ENCODE measurements at places on chromosomes 2 and 18.

- no peak for DNase-seq
Observed at GRCh38 chr2:171347591-171348032, 86.2 kb downstream of the METTL8 start.

- DNase-seq: no peak
Observed at GRCh38 chr2:144512470-144512869, 7.4 kb downstream of the ZEB2 start.

DNA sequence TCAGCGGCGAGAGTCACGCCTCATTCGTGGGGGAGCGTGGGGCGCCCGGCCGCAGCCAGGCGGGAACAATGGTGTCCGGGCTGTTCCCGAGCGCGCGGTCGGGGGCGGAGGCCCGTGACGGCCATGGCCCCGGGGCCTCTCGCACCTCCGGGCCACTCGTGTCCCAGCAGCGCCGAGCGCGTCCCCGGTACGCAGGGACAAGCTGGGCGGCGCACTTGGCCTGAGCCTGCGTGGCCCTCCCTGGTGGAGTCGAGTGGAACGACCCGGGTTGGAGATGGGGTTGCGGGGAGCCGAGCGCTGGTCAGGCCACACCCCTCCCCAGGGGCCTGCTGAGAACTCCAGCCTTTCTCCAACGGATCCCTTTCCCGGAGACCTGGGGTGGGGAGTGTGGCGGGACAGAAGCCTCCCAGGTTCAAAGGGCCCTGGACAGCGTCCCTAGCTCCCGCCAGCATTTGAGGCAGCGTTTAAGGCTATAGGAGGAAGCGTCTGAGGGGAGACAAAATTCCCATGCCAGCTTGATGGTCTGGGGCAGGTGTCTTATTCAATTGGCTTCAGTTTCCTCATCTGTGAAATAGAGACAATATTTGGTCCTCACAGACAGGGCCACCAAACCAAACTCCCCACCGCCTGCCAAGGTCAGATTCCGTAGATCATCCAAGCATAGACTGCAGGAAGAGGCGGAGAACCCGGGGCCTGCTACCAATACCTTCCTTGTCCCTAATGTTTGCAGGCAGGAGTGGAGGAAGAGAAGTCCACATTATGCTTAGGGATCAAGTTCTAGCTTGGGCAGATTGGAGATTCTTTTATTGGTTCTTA is 553 bp downstream of the CNDP2 start:
- peak; percentile 88 for DNase-seq

GRCh38 chr2:153476816-153477635 is 1.5 kb downstream of the RPRM start:
- DNase-seq: no peak

- DNase-seq: peak; percentile 74
Observed at GRCh38 chr2:42147641-42148274, 21.4 kb upstream of the EML4 start.

DNA sequence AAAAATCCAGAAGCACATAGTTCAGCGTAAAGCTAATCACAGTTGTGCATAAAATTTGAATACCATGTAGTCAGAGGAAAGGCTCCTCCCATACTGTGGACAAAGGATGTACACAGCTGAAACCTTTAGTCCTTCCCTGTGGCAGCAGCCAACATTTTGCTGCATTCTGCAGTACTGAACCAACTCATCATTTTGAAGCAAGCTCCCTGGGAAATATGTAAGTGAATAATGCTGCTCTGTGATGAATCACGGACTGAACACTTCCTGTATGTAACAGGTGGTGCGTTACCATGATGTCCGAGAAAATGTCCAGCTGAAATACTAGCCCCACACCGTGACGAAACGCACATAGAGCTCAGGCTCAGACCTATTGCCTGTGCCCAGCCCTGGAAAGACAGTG is 421.1 kb upstream of the RAB12 start:
- DNase-seq: no peak

DNA sequence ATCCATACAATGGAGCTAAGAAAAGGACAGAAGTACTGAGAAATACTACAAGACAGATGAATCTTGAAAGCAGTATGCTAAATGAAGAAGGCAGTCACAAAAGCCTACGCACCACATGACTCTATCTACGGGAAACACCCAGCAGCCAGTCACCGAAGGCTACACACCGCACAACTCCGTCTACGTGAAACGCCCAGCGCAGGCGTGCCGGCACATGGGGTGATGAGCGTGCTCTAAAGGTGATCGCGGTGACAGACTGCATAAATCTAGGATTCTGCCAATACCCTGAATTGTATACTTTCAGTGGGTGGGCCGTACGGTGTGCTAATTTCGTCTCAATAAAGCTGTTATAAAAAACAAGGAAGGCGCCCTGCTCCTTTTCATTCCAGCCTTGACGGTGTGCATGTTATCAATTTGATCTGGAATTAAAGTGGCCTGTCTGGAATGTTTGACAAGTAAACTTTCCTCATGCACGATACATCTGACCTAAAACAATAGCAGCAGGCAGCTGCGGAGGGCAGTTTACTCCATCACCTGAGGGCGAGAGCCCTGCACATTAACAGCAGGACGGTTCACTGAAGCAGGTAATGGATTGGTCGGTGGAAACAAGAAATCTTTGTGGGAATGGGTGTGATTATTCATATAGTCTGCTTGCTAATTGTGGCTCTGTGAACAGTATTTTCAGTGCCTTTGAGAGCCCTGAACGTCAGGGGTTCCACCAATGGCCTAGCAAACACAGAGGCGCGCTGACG is 86.2 kb upstream of the SALL3 start:
- no peak for DNase-seq

DNA sequence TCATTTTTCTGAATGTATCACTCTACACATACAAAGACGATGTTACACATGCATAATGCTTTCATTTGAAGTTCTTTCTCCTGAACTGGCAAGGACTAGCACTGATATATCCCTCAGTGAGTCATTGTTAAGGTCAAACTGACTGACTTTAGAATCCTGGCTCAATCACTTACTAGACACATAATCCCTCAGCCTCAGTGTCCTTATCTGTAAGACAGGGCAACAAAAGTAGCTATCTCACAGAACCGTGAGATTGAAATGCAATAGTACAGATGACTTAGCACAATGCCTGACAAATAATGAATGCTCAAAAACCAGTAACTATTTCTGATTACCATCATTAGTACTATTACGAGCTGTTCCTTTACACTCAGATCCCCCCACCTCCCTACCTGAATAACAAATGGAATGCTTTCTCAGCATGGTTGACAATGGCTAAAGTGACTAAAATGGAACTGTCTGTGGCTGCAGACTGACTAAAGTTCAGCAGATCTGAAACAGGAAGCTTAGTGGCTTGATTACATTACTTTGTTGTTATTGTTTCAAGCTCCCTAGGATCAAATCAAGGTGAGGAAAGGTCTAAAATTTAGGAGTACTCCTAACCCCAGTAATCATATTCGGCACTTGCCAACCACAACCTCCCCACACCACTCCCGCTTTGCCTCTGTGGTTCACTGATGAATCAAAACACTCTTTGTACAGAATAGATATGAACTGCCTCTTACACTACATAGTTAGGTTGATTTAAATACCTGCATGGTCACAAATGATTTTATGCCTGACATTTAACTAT is 35.8 kb upstream of the CACNB4 start:
- no peak for DNase-seq

DNA sequence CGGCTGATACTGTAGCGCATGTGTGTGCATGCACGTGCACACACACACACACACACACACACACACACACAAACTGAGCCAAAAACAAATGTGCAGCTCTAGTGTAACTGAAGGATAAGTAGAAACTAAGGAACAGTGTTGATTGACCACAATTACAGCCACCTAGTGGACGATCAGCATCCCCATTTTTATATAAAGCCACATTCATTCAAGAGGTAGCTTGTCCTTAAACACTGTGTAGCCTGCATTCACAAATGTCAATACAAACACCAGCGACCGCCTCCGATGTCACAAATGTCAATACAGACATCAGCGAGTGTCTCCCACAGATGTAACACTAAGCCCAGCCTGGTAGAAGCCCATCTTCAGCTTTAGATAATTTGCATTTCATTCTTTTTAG is 167.4 kb downstream of the PTGR3 start:
- DNase-seq: no peak

GRCh38 chr18:8780227-8780626 is 74.9 kb downstream of the MTCL1 start:
- DNase-seq: no peak

DNA sequence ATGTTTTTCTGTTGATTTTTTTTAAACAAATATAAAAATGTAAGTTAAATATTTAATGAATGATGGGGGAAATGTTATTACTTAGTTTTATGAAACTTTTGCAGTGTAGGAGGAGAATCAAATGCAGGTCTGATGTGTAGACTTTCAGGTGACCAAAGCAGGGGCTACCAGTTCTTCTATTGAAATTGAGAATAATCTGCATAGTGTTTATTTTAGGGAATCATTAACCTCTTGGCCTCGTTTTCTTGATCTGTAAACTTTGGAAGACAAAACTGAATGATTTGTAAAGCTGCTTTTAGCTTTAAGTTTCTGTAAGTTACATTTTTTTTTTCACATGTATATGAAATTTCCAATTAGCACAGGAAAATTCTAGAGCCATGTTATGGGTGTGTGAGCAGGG is 99.2 kb downstream of the R3HDM1 start:
- no peak for DNase-seq

DNA sequence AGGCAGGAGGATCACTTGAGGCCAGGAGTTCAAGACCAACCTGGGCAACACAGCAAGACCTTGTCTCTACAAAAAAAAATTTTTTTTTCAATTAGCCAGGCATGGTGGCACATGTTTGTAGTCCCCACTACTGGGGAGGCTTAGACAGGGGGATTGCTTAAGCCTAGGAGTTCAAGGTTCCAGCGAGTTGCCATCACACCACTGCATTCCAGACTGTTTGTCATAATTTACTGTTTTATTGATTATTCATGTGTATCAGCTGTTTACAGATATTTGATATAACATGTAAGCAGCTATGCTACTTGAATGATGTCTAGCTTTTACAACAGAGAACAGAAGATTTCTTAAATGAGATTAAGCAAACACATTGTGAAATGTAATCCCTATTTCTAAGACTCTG is 35.3 kb downstream of the DSG2 start:
- no peak for DNase-seq

GRCh38 chr2:38947241-38948239 is 57.9 kb downstream of the ARHGEF33 start:
- DNase-seq: peak; percentile 62

- DNase-seq: peak; percentile 65
Observed at GRCh38 chr18:22219568-22220355, 50.4 kb downstream of the GATA6 start.

- DNase-seq: no peak
Observed at GRCh38 chr2:213500881-213501280, 216.6 kb downstream of the SPAG16 start.

DNA sequence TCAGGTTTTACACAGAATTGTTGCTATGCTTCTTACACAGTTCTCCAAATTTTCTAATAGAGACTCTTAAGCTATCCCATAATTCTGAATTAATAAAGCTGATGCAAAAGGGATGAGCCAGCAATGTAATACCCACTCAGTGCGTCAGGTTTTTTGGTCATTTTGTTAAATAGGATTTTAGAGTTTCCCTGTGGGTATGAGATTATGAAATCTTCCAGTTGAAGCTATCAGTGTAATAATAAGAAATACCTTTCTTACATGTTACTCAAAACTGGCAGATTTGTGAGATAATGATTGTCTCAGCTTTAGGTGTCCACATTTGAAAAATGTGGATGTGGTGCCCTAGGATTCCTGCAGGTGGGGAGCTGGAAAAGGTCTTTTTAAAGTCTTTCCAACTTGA is 44.5 kb downstream of the SOCS6 start:
- DNase-seq: no peak

DNA sequence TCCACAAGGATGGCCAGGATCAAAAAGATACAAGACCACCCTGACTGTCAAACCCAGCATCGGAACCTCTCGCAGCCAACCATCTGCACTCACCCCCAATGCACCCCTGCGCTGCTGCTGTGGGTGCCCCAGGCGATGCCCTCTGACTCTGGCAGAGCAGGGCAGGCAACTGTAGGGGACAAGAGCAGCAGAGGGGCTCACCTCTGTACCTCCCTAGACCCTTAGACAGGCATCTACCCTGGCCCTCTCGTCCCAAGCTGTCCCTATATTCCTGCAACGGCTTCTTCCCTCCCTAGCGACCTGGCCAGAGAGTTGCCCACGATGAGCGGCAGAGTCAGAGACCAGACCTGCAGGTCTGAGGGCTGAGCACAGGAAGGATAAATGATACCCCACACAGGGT is 128.2 kb downstream of the HDAC4 start:
- DNase-seq: peak; percentile 6

- DNase-seq: no peak
Observed at GRCh38 chr18:70132999-70133398, 72.5 kb downstream of the RTTN start.

DNA sequence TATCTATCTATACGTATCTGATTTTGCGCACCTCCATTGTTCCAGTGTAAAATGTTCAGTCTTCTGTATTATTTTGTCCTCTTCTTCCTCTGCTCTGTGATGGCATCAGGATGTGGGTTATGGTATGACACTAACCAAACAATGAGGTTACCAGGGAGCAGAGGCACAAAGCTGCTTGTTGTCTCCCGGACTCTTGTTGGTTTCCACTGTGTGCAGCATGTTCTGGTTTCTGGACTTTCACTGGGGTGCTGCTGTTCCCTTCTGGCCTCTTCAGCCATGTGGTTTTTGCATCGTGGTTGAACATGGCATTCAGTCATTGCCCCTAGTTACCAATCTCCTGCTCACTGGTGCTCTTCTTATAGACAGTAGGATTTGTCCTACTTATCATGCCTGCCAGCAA is 665.9 kb downstream of the CBLN2 start:
- no peak for DNase-seq

- DNase-seq: no peak
Observed at GRCh38 chr2:66781804-66782203, 346.9 kb downstream of the MEIS1 start.

- DNase-seq: no peak
Observed at GRCh38 chr18:50240080-50240563, 26.2 kb downstream of the CFAP53 start.

DNA sequence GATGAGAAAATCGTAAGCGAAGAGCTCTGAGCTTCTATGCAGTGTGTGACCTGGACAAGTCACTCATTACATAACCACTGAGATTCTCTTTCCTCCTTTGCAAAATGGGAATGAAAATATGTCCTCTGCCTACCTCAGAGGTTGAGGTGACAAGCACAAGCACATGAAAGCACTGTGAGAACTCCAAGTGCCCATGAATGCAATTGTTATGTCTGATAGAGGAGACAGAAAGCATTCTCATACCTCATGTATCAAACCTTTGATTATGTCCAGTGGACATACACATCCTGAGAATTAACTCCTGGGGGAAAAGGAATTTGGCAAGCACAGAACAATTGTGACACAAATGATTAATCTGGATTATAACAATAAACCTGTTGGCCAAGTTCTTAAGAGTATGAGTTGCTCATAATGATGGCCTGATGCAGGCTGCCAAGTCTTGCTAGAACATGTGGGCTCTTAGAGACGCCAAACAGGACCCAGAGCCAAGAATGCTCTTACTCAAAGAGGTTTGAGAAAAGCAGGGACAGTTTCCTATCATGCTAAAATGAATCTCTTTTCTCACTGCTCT is 8.5 kb upstream of the RMDN2 start:
- peak; percentile 61 for DNase-seq
